ENCODE measurements at places on chromosomes 13 and 19.

DNA sequence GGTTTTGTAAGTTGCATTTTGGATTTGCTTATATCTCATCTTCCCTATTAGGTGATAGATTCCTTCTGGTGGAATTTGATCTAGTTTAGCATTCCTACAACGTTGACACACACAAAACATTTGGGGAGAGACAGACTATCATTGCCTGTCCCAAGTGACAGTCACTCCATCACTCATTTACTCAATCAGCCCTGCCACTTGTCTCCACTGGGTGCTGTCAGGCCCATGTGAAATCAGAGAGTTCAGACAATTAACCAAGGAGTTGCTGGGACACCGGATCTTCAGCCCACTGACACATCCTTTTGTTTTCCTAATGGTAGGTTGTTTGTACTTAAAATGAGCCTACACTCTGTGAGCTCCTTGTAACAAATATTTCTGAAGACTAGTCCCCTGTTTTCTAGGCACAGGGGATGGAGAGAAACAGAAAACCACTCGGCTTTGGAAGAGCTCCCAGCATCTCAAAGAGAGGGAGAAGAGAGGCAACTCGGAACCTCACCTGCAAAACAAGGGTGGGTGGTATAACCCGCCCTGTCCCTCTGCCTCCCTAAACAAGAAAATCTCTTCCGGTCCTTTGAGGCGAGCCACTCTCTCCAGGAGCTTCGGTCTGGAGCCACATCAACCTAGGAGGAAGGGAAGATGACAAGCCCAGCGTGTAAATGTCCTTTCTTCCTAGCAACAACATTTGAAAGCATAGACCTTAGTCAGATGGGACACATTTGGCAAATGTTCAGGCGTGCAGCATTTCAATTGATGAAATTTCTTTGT lies 440.9 kb upstream of the KLF12 start:
- DNase-seq: no peak

DNA sequence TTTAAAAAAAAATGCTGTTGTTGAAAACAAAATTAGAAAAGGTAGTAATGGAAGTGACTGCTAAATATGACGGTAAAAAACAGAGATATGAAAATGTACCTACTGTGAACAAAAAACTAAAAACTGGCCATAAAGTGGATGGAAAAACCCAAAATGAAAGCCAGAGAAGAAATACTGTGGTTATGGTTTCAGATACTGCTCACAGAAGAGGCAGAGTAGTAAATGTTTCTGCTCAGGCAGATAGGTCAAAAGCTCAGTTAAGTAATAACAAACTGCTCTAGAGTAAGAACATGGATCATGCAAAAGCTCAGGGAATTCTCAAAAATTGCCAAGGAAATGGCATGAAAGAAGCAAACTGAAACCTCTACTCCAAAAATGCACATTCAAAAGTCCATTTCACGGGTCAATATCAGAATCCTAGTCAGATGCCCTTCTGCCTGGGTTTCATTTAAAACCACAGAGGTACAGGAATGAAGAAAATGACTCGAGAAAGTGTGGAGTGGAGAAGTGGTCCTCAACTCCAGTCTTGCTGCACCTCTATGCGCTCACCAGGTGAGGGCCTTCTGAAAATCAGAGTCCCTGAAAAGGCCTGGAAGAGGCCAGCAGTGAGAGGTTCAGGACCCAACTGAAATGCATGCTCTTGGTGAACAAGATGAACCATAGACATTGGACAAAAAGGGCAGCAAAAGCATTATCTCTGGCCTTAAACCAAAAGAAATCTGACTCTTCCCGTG lies 315.0 kb upstream of the SPRY2 start:
- DNase-seq: no peak

GRCh38 chr13:35888981-35889380 lies 242.2 kb downstream of the DCLK1 start:
- no peak for DNase-seq

DNA sequence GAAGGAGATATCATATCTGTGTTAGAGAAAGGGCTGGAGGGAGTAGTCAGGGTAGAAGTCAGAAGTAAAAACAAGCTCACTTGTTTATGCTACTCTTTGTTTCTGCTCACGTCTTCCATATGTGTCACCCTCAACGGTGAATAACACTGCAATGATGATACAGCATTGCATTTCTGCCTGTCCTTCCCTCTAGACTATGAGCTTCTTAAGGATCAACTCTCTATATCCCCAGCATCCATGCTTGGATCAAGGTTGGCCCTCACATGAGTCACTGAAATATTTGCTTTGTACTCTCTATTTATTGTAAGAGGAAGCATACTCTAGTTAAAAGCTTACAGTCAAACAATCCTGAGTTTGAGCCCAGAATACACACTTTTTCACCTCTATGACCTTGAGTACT lies 406.0 kb downstream of the RFC3 start:
- DNase-seq: no peak

DNA sequence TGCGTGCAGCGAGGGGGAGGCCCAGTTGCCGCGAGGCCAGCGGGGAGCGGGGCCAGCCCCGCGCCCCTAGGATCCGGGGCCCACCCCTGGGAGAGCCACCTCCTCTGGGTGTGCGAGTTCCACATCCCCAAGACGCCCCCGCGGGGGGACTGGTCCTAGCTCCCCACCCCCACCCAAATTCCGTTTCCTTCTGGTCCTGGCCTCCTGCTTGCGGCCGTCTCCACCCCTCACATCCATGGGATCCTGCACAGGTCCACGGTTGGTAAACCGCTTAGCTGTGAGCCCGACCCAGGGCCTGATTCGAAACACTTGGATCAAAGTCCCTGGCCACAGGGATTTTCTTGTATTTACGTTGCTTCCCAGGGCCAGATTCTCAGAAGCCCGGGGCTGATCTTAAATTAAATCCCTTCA lies 324 bp upstream of the FBXO17 start:
- DNase-seq: no peak

GRCh38 chr19:40737102-40737644 lies 13.1 kb downstream of the ACTMAP start:
- no peak for DNase-seq

- DNase-seq: no peak
These were observed 67.5 kb downstream of the LRCH1 start for GRCh38 chr13:46620471-46620870.

DNA sequence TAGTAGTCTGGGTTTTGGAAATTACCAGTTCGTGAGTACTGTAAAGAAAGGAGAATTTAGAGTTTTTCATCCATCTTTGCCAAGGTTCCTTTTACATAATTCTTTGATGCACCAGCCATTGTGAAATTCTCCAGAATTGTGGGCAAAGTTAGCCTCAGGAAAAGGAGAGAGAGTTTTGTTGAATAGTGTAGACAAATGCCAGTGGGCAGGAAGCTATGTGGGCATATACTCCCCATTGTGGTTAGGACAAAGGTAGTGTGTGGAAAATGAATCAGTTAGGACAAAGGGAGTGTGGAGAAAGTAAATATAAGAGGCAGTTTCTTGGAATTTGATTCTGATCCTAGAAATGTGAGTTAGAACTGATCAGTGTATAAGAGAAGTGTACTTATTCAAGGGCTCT lies 67.9 kb downstream of the PCCA start:
- DNase-seq: no peak

GRCh38 chr19:48344892-48345291 lies 18.8 kb downstream of the TMEM143 start:
- no peak for DNase-seq

DNA sequence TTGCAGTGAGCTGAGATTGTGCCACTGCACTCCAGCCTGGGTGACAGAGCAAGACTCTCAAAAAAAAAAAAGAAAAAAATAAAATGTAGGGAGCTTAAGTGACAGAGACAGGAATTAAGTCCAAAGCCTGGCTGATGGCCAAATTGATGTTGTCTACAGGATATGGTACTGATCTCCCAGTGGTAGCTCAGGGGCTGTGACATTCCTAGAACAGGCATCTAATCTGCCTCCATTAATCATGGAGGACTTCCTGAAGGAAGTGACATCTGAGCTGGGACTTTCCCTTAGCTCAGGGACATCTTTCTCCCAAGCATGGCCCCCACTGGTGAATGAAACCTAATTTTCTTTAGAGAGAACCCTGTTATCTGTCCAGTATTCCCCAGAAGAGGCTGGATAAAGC lies 11.4 kb upstream of the EDDM13 start:
- DNase-seq: no peak

DNA sequence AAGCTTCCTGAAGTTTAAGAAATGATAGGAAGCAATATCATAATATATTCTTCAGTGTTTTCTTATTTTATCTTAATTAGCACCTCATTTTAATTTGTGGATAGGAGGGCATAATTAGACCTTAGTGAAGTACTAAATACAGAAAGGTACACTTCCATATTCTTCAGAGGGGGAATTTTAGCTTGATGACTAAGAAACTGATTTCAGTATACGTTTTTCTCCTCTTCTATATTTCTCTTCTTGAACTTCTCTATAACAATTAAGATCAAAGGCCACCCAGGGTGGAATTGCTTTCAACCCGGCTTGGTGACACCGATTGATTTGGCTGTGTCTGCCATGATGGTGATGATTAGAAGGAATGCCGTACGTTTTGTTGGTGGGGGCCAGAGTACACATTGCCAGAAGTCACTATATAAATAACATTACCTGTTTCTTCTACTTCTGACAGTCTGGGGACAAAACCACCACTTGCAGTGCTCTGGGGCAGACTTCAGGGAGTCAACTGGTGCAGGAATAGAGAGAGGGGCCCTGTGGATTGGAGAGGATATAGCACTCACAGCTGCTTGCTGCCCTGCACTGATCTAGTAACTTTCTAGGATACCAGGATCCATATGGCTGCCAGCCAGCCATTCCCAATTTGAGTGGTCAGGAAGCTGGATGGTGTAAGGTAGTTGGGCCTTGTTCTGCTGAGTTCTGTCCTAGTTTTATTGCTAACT lies 73.8 kb downstream of the SPATA13 start:
- DNase-seq: no peak

DNA sequence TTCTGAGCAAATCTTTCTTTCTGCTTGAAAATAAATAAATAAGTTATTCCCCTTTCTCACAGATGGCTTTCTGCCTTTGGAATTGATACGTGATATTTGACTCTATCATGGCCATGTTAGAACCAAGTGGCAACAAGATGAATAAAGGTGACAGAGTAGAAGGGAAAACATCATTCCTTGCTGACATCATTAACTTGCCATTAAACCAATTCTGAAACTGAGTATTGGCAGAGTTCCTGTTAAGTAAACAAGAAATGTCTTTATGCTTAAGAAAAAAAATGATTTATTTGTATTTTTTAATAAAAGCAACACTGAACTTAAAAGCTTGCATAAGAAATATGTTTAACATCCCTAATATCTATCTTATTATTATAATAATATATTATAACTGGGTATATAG lies 828.1 kb downstream of the PCDH9 start:
- no peak for DNase-seq

- no peak for DNase-seq
These were observed 204.4 kb downstream of the LACC1 start for GRCh38 chr13:44084146-44084545.

DNA sequence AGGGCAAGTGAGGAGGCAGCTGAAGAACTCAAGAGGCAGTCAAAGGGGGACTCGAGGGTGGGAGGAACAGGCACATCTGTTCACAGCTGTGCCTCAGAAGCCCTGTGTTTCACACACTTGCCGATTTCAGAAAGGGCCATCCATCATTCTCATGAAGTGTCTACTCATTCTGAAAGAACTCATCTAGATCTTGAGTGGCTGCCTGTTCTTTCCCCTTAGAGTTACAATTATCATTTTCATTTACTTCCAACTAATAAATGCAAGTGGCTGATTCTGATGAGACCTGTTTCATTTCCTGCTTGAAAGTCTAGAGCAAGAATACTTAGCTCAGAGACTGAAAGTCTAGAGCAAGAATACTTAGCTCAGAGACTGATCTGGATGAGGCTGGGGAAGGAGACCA lies 1145.1 kb downstream of the UQCRFS1 start:
- DNase-seq: no peak

DNA sequence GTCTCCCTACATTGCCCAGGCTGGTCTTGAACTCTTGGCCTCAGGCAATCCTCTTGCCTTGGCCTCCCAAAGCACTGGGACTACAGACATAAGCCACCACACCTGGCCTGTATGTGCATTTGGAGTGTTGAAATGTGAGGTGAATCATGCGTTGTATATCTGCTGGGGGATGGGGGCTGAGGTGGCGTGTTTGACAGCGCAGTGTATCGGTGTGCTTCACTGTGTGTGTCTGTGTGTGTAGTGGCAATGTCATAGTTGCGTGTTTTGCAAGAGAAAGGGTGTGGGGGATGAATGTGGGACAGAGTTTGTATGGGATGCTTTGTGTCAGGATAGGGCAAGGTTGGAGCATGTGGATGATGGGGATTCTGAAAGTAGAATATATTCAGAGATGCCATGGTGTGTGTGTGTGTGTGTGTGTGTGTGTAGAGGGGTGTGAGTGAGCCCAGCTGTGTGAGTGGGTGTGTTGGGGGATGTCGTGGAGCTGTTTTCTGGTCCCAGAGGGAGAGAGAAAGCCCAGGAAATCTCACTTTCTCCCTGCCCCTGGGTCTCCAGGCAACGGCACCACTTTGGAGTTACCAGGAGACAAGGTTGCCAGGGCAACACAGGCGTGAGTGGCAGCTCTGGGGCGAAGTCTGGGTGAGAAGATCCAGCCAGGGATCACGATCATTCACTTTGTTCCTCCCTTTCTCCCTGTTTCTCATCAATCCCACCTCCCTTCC lies 1.1 kb upstream of the SWSAP1 start:
- peak; percentile 84 for DNase-seq

- DNase-seq: no peak
These were observed 53.6 kb downstream of the TDRD12 start for GRCh38 chr19:32773126-32773525.

DNA sequence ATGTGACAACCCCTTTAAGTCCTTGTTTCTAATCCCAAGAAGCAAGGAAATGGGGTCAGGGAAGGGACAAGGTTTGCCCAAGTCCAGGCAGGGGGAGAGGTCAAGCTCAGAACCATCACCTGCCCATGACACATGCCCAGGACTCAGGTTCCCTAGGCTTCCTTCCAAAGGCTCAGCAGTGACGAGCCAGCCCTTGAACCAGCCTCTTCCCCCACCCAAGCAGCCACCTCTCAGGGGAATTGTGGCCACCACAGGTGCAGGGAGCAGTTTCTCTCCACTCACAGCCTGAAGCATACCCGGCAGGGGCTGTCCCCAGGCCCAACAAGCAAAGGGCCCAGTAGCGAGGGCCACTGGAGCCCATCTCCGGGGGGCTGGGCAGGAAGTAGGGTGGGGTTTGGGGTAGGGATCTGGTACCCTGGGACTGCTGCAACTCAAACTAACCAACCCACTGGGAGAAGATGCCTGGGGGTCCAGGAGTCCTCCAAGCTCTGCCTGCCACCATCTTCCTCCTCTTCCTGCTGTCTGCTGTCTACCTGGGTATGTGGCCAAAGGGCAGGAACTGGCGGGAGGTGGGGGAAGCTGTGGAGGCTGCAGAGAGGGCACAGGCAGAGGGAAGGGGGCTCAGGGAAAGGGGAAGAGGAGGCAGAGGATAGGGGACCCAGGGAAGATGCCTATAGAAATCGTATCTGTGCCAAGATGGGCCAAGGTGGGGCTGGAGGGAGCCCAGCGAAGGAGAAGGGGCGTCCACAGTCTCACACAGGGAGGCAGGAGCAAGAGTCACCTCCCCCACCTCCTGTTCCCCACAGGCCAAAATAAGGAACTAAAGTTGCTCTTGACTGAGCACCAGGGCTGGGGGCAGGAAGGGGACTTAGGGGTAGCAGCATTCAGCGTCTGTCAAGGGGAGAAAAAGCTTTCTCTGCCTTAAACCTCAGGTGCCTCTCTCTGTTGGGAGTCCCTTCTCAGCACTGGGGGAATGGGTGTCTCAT lies at the start of gene CD79A:
Gene CD79A (plus strand): TSS at position 433 of the 986 bp plus-strand sequence. CDS start 26 bp downstream, at position 459.
- no peak for DNase-seq
